Esophagus muscularis mucosa (tissue), 4 donors: ENCODE measurements at places on chromosomes 1 and 21. TPM values are rescaled to one million over a fixed set of nuclear protein-coding genes. Genes with fewer than 3 reads are reported as not detected.

TRIM17 gene
- total RNA-seq: not detected

DNA sequence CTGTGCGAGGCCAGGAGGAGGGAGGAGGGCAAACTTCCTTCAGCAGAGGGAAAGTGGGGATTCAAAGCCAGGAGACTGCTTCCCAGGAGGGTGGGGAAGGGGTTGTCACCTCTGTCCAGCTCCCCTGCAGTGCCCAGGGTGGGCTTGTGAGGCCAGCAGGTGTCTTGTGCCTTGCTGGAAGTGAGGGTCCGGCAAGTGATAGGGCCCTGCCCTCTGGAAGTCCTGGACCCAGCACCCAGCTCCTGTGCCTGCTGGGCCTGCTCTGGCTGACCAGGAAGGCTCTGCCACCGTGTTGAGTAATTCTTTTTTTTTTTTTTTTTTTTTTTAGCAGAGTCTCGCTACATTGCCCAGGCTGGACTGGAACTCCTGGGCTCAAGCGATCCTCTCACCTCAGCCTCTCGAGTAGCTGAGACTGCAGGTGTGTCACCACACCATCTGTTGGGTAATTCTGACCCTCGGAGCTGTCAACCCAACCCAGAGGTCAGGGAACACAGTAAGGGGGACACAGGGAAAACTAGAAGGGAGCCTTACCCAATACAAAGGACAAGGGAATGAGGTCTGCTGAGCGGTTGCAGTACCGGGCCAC is 1.0 kb downstream of the BEST4 start:
- H3K36me3 ChIP-seq: peaks cover under 1% of the 10 kb centered on the region
- H3K27ac ChIP-seq: peak overlapping the region; percentile 55
- H3K4me3 ChIP-seq: peak overlapping the region; percentile 60
- H3K4me1 ChIP-seq: peaks cover 40% of the 10 kb centered on the region
- DNase-seq: no peak

DNA sequence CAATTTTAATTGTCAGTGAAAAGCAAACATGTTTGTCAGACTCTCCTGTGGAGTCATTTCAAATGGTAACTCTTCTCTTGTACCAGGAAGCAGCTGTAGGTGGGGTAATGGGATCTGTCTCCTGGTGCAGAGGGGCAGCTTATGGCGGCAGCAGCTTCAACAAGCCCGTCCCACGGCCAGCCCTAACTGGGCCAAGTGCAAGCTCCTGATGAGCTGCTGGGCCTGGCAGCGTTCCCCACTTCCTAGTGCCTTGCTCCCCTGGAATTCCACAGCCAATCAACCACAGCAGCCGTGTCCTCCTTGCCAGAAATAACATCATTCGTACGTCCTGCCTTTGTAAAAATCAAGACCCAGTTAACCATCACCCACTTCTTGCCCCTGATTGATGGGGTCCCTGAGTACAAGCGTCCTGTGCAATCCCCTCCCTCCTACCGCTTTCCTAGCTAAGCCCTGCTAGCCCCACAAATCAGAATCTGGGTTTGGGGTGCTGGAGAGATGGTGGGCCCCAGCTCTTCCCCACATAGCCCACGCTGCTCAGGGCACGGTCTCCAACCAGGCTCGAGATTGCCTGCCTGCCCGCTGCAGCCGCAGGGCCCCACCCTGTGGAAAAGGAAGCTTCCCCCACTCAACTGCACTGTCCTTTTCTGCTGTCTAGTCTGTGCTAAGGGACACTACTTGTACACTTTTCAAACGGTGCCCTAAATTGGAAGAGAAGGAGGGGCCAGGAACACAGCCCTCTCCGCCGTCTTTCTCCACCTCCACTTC is 61.2 kb downstream of the TOR1AIP2 start:
- no peaks in the 10 kb centered on the region for H3K27me3 ChIP-seq
- no peak overlapping the region for H3K4me3 ChIP-seq
- DNase-seq: no peak
- H3K27ac ChIP-seq: no peak overlapping the region

DNA sequence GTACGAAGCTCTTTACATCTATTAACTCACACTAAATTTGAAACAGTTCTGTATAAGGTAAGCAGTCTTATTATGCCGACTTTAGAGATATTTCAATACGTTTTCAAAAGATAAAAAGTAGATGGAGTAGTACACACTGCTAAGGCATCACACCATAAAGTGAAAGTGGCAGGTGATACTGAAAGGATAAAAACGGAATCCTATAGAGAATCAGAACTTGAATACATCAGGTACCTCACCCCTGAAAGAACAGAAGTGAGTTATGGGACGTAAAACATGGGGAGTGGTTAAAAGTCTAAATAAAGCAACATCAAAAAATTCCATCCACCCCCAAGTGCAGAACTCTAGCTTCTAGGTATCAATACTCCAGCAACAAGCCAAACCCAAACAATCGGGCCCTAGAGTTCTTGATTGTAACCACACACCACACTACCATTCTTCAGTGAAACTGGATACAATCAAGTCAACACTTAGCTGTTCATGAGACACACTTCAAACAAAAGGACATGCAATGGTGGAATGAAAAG is 142.6 kb downstream of the SMYD3 start:
- DNase-seq: no peak
- no peak overlapping the region for H3K4me3 ChIP-seq
- no peaks in the 10 kb centered on the region for H3K36me3 ChIP-seq
- H3K27me3 ChIP-seq: no peaks in the 10 kb centered on the region
- H3K27ac ChIP-seq: no peak overlapping the region

DNA sequence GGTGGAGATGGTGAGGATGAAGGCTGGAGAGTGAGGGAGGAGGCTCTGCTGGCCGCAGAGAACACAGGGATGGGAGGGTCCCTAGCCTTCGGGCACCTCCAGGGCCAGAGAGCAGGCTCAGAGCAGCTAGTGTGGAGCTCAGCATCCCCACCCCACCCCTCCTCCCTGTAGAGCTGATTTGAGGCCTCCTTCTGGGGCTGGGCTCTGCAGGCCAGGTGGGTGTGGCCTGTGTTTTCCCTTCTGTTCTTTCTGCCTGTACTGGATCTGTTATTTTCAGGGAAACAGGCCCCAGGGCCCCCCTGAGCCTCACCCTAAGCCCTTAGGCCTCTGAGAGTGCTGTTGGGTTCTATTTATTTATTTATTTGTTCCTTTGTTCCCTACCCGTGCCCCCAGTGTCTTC is 44.8 kb downstream of the TMCC2 start:
- H3K27me3 ChIP-seq: no peaks in the 10 kb centered on the region
- no peak overlapping the region for H3K27ac ChIP-seq
- DNase-seq: no peak
- H3K36me3 ChIP-seq: peaks cover 22% of the 10 kb centered on the region
- peaks cover 19% of the 10 kb centered on the region for H3K4me1 ChIP-seq

GRCh38 chr21:41651830-41652229 is 115.0 kb downstream of the RIPK4 start:
- H3K4me1 ChIP-seq: peaks cover 10% of the 10 kb centered on the region
- no peaks in the 10 kb centered on the region for H3K27me3 ChIP-seq
- H3K36me3 ChIP-seq: no peaks in the 10 kb centered on the region
- no peak overlapping the region for H3K4me3 ChIP-seq
